ENCODE measurements at places on chromosomes 16 and 17.

DNA sequence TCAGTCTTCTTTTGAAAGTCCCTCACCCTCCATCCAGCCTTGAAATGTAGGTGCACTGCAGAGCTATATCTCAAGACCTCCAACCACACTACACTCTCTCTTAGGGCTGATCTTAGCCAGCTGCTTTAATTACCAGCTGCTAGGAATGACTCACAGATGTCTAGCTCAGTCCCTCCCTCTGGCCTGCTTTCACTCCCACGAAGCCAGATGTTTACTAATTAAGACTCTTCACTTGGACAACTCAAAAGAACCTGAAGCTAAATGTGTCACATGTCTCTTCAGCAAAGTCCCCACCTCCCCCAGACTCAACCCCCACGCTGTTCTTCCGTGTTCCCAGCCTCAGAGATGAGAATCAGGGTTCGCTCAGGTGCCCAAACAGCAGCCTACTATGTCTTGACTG lies 2.6 kb downstream of the GTF3C1 start:
- no peak for DNase-seq

- DNase-seq: no peak
Observed at GRCh38 chr17:32993977-32994376, 2.3 kb downstream of the SPACA3 start.

DNA sequence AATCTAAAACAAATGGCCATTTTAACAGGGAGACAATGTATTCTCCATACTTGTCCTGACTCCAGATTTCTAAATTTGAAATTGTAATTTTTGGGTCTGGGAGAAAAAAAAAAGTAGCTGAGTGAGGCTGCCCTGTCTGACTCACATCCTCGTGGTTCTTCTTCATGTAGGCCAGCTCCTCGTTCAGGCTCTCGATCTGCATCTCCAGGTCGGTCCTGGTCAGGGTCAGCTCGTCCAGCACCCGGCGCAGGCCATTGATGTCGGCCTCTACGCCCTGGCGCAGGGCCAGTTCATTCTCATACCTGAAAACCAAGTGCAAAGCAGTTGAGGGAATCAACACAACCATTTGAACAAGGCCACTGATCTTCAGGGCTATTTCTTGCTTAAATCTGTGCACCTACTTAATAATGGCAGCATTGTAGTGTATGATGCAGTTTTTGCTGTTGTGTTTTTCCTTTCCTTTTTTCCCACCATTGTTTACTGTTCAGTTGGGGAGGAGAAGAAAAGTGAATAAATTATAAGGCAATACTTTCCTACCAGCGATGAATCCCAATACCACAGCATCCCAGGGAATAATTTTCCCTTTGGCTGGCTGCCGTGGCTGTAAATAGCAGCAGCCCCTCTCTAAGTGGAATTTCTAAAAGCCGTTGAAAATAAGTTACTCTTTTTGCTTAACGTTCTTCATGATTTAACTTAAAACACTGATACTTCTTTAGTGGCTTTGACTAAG lies 2.2 kb downstream of the KRT12 start:
- DNase-seq: no peak

- peak; percentile 14 for DNase-seq
Observed at GRCh38 chr16:17101646-17102045, 369.1 kb downstream of the XYLT1 start.

DNA sequence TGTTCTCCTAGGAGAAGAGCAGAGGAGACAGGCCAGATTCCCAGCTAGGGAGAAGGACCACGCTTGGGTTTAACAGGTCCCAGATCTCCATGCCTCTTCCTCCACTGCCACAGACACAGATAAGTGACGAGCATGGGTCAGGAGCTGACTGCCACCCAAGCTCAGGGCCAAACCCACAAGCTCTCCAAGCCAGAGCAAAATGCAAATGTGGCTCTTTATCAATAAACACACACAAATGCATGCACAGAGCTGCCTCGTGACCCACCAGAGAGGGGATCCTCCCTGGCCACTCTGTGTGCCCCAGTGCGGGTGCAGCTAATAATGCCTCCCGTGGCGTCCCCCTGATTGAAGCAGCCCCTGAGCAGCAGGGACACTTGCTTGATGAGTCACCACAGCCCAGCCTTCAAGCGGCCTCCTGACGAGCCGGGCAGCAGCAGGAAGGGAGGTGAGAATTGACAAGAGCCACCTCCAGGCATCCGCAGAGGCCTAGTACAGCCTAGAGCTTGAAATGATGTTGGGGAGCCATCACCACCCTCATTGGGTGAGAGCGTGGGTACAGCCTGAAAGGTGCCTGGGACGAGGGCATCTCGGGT lies 143.9 kb downstream of the CCDC182 start:
- no peak for DNase-seq

DNA sequence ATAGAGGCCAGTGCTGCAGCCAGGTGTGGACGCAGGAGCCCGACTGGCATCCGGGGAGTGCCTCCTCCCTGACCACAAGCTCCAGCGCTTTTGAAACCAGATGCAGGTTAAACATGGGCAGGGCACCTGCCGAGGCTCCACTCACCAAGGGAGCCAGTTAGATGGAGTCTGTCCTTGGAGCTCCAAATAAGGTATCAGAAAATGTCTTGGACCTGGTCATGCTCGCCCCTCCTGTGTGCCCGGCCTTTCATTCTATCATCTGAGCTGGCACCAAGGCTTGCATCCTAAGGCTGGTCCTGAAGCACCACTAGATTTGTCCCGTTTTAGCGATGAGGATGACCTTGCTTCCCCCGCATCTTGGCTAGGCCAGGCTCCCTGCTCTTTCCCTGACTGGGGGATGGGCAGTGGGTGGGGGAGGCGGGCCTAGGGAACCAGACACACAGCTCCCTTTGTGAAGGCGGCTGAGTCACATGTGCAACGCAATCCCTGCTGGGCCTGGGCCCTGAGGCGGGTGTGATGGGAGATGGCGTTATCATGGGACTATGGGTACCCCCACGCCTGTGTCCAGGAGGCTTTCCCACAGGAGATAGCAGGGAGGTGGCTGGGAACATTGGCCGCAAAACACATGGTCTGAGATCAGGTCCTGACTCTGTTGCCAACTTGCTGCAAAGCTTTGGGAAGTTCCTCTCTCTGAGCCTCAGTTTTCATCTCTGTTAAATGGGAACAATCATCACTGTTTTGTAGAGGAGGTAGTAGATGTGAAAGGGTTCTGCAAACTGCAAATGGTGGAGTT lies 5.0 kb upstream of the ADGRG1 start:
- no peak for DNase-seq

- no peak for DNase-seq
Observed at GRCh38 chr17:56675876-56676660, 82.6 kb downstream of the NOG start.

DNA sequence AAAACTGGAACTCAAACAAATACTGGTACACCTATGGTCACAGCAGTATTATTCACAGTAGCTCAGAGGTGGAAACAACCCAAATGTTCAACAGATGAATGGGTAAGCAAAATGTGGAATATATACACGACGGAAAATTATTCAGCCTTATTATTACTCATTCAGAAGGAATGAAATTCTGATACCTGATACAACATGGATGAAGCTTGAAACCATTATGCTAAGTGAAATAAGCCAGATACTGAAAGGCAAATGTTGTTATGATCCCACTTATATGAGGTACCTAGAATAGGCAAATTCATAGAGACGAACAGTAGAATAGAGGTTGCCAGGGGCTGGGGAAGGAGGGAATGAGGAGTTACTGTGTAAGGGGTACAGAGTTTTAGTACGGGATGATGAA lies 27.1 kb upstream of the MYLK3 start:
- DNase-seq: no peak

DNA sequence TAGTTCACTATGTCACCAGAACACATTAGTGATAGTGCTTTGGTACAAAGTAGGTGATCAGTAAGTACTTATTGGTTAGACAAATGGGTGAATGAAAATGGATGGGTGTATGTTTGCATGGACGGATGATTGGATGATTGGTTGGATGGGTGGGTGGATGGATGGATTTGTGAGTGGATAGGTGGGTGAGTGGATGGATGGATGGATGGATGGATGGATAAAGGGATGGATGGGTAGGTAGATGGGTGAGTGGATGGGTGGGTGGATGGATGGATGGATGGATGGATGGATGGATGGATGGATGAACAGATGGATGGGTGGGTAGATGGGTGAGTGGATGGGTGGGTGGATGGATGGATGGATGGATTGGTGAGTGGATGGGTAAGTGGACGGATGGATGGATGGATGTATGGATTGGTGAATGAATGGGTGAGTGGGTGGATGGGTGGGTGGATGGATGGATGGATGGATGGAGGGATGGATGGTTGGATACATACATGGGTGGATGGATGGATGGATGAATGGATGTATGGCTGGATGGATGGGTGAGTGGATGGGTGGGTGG lies 225.3 kb upstream of the GSE1 start:
- DNase-seq: no peak

All from CD4-positive, alpha-beta T cell treated with Interferon alpha-2 for 1 hour (primary cell).